ENCODE measurements at places on chromosomes 7 and 10.

- DNase-seq: no peak
These were observed 219.1 kb downstream of the GFRA1 start for GRCh38 chr10:116053910-116054309.

- DNase-seq: no peak
These were observed 76.4 kb downstream of the NKX6-2 start for GRCh38 chr10:132709471-132709951.

DNA sequence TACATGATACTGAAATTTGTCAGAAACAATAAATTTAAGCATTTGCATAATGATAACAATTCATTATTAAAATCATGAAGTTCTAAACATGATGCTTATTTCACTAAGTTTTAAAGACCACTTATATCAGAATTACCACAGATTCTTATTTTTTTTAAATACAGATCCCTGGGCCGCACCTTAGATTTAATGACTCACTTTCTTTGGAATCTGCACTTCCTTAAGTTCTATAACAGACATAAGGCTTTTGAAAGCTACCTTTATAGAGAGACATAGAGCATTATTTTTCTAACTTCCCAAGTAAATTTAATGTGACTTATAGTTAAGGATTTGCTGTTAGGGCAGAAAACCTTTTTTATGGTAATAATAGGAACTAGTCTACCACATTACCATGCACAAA lies 214.9 kb downstream of the IPMK start:
- no peak for DNase-seq

DNA sequence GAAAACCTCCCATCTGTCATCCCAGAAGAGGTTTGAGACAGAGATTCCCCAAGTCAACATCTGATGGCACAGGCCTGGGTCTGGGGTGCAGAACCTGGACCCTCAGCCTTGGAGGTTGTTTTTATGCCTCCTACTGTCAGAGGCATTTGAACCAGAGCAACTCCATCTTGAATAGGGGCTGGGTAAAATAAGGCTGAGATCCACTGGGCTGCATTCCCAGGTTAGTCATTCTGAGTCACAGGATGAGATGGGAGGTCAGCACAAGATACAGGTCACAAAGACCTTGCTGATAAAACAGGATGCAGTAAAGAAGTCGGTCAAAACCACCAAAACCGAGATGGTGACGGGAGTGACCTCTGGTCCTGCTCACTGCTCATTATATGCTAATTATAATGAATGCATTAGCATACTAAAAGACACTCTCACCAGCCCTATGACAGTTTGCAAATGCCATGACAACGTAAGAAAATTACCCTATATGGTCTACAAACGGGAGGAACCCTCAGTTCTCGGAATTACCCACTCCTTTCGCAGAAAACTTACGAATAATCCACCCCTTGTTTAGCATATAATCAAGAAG lies 92.0 kb downstream of the ITGA8 start:
- no peak for DNase-seq

- no peak for DNase-seq
These were observed 151.2 kb downstream of the GRK5 start for GRCh38 chr10:119358567-119358966.

DNA sequence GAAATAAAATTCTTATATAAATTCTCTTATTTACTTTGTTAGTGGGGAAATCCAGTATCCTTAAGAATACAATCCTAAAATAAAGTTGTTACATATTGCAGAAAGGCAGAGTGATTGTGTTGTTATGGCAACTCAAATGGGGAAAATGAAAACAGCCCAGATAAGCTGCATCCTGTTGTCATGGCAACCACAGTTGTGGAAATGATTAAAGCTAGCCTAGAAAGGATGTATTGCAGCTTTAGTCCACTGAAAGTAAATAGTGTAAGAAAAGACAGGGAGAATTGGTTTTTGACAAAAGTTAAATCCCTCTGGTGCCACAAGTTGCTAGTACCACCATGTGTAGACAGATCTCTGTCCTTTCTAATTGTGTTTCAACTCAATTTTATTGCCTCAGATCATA lies 43.2 kb downstream of the BTRC start:
- peak; percentile 9 for DNase-seq

DNA sequence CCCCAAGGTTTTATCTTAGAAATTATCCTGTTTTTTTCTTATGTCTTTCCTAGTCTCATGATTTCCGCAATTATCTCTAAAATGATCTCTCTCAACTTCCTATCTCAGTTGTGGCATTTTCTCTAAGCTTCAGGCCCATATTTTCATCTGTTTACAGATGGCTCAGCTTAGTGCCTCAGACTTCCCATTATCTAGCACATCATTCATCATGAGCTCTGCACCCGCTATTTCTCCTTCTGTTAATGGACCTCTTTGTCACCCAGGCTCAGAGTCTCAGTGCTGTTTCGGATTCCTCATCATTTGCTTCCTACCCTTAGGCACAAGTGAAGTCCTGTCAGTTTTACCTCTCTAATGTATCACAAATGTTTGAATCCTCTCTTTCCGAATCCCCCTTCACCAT lies 84.1 kb downstream of the BMPR1A start:
- no peak for DNase-seq

- DNase-seq: no peak
These were observed 1.4 kb downstream of the BCCIP start for GRCh38 chr10:125824736-125825135.

- no peak for DNase-seq
These were observed 247.7 kb downstream of the AHR start for GRCh38 chr7:17546189-17546588.

GRCh38 chr7:47783456-47784223 lies 164.6 kb downstream of the PKD1L1 start:
- DNase-seq: no peak

DNA sequence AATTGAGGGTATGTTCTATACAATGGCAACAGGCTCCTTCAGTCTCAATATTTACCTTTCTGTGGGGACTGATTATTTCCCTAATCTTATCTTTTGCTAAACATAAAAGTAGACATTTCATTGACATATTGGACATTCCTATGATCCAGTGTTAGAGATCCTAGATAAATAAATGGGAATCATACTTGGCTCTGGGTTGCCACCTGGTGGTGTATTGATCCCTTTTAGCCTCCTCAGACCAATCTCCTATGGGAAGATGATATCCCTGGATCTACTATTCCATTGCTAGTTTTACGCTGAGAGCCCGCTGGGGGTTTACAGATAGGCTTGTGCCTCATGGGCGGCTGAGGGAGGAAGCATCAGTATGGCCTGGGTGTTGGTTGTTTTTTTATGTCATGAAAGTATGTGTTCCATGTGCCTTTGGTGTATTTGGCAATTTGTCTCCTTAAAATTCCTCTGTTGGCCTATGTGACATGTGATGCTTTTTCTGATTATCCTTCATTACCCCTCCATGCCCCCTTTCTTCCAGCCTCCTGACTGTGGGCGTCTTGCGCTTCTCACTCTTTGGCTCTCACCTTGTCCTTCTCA lies 18.8 kb downstream of the CELF2 start:
- no peak for DNase-seq

DNA sequence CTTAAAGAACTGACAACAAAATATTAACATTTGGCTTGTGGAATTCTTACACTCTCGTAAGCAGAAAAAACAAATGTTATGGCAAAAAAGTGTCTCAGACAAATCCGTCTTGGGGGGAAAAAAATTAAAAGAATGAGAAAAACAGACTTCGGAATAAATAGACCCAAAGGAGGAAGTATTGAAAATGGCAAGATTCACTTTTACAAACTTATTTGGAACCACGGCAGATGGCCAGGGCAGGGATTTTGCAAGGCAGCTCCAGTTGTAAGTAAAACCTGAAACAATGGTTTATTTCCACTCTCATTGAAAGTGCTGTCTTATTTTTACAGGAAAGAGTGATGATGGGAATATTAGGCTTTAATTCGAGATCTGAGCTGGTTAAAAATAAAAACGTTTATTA lies 1.5 kb upstream of the ZNF438 start:
- DNase-seq: no peak

- no peak for DNase-seq
These were observed 117.8 kb downstream of the WDR37 start for GRCh38 chr10:1174022-1174421.

DNA sequence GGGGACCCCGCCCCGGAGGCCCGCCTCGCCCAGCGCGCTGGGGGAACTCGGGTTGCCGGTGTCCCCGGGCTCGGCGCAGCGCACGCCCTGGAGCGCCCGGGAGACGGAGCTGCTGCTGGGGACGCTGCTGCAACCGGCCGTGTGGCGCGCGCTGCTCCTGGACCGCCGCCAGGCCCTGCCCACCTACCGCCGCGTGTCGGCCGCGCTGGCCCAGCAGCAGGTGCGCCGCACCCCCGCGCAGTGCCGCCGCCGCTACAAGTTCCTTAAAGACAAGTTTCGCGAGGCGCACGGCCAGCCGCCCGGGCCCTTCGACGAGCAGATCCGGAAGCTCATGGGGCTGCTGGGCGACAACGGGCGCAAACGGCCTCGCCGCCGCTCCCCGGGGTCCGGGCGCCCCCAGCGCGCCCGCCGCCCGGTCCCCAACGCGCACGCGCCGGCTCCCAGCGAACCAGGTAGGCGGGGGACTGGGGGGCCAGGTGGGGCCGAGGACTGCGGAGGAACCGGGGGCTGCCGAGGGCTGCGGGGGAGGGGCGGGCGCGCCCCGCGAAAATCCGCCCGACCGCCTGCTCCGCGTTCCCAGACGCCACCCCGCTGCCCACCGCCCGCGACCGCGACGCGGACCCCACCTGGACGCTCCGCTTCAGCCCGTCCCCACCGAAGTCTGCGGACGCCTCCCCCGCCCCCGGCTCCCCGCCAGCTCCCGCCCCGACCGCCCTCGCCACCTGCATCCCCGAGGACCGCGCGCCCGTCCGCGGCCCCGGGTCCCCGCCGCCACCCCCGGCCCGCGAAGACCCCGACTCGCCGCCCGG lies 574 bp downstream of the UTF1 start:
- DNase-seq: peak; percentile 24

- DNase-seq: peak; percentile 39
These were observed 106.5 kb downstream of the HTR7 start for GRCh38 chr10:90751107-90751997.

DNA sequence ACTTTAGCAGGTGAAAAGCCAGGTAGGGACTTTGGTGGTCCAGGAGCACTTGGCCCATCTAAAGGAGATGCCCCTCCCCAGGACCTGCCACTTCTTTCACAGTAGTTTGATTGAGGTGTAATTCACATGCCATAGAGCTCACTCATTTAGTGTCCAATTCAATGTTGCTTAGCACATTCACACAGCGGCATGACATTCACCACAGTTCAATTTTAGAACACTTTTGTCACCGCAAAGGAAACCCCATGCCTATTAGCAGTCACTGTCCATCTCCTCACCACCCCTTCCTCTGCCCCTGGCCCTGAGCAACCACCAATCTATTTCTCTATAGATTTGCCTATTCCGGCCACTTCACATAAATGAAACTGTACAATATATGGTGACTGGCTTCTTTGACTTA lies 211.6 kb upstream of the ZMIZ1 start:
- no peak for DNase-seq

DNA sequence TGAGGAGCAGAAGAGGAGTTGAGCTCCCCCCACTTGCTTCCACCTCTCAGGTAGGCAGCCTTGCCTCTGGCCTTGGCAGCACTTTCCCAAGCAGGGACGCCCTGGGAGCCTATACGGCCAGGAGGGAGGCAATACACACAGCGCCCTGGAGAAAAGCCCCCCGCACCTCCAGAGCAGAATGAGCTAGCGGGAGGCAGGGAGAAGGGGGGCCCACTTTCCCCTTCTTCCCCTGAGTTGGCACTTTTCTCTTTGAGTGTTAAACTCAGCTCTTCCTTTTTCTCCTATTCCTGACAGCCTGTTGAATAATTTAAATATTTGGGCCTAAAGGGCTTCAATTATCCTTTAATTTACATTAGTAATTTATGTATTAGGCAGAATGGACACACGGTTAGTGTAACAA lies 35.8 kb downstream of the UNC5B start:
- no peak for DNase-seq

DNA sequence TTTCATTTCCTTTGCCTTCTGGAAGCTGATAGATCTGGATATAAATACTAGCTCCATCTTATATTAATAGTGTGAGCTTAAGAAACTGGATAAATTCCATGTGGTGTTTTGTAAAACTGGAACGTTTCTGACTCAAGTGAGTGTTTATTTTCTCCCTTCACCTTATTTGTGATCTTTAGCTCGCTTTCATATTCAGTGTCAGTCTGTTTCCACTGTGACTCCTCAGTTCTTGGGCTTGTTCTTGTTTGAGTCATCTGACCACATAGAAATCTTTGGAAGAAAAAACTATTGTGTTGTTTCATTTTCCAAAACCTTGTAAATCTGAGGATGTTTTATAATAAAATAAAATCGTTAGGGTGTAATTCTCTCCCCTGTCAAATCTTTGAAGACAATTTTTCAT lies 186.4 kb downstream of the POLR1F start:
- no peak for DNase-seq

DNA sequence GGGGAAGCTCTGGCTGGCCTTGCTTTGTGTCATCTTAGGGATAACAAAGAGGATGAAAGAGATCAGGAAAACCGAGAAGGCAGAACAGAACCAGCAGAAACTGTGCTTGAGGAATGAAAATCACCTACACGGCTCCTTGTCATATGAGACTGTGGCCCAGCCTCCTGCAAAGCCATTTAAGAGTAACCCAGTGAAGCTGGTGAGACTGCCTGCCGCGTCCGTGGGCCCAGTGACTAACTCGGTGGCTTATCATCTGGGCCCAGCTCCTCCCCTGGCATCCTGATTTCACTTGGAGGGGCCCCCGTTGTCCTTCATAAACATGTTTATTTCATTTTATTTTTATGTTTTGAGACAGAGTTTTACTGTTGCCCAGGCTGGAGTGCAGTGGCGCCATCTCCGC lies 30.7 kb downstream of the HTRA1 start:
- DNase-seq: no peak

DNA sequence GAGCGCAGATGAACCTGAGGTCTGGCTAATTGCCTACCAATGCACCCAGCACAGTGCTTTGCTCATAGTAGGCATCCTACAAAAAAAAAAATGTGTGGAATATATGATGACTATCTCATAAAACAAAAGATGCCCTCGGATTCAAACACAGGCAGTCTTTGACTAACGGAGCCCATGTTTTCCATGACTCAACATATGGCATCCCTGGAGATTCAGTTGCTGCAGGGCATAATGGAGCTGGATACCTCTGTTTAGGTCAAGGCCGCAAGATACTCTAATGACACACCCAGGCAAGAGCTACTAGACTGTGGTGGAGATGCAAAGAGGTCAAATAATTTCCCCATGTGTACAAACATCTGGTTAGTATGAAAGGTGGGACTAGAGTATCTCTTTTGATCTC lies 16.3 kb downstream of the CUBN start:
- DNase-seq: no peak

- no peak for DNase-seq
These were observed 156.1 kb upstream of the PLXNA4 start for GRCh38 chr7:132732321-132732865.

GRCh38 chr10:48599830-48600134 lies 5.1 kb downstream of the ARHGAP22 start:
- no peak for DNase-seq
